Frontal cortex (tissue), 4 donors: ENCODE measurements at places on chromosomes 6 and 20. TPM values are rescaled to one million over a fixed set of nuclear protein-coding genes. Genes with fewer than 3 reads are reported as not detected.

PTK6 gene
- total RNA-seq = not detected

COL21A1 gene
- 1.6 TPM for total RNA-seq

SMOC2 gene
- total RNA-seq = 4.9 TPM

NR2E1 gene
- total RNA-seq = 6.1 TPM

CST1 gene
- not detected for total RNA-seq

SYCP2 gene
- 4.1 TPM for total RNA-seq

KHDC1L gene
- total RNA-seq = 1.2 TPM

ENPP4 gene
- total RNA-seq = 37.1 TPM

COL9A3 gene
- total RNA-seq = 10.2 TPM

PRR18 gene
- total RNA-seq = under 0.01 TPM

ABHD16A gene
- total RNA-seq = 41.6 TPM
